Epithelial cell of proximal tubule (primary cell): ENCODE measurements at places on chromosomes 7 and 10. TPM values are rescaled to one million over a fixed set of nuclear protein-coding genes. Genes with fewer than 3 reads are reported as not detected.

The CTTNBP2 gene
- total RNA-seq = 1.8 and 2.0 TPM in 2 replicates

DNA sequence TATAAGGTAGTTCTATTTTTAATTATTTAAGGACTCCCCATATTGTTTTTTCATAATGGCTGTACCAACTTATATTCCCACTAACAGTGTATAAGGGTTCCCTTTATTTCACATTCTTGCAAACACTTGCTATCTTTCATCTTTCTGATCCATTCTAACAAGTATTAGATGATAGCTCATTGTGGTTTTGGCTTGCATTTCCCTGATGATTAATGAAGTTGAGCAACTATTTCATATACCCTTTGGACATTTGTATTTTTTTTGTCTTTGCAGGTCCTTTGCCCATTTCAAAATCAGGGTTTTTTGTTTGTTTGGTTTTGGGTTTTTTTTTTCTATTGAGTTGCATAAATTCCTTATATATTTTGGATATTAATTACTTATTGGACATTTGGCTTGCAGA is 107.2 kb downstream of the EPC1 start:
- DNase-seq = no peak

- DNase-seq = no peak
Measured at GRCh38 chr7:23230641-23231101, 15.9 kb upstream of the GPNMB start.

- DNase-seq = no peak
Measured at GRCh38 chr10:77097625-77098024, 540.0 kb downstream of the KCNMA1 start.

The DNAH11 gene
- total RNA-seq = 0.07 and 2.8 TPM in 2 replicates

GRCh38 chr7:144006029-144006691 is 6.0 kb downstream of the OR6B1 start:
- DNase-seq = no peak

DNA sequence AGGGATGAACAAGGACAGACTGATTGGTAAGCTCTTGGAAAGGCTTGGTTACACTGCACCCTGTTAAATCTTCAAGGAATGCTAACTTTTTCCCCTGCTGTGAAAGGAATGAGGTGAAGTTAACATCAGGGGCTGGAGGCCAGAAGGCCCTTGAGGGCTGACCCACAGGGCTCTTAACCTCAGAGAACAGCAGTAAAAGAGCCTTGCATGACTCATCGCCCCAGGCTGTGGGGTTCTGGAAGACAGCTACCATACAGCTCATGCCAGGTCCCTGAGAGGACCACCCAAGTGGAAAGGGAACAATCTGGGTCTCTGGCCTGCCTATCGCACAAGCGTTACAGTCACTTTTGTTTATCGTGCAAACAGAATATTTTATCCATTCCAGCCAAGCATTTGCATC is 54.4 kb downstream of the CYP2C9 start:
- no peak for DNase-seq

DNA sequence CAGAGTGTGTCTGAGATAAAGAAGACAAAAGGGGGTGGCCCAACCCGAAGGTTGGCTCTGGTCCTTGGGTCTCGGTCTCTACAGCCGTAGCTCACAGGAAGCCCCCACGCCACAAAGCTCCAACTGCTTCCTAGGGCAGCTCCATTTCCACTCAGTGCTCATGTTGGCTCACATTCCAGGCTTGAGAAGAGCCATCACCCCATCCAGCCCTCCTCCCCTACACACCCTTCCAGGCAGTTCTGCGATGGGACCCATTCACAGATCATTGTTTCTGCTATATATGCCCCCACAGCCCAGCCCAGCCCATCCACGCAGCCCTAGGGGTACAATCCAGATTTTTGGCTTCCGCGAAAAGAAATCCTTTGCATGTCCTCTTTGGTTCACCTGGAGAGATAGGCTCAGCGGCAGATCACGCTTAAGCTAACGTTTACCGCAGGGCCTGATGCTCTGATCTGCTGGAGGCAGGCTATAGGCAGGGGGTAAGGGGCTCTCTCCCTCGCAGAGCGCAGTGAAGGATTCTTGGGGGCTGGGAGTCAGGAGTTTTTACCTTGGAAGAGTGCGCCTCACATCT is 6.2 kb upstream of the HOXA11 start:
- no peak for DNase-seq

DNA sequence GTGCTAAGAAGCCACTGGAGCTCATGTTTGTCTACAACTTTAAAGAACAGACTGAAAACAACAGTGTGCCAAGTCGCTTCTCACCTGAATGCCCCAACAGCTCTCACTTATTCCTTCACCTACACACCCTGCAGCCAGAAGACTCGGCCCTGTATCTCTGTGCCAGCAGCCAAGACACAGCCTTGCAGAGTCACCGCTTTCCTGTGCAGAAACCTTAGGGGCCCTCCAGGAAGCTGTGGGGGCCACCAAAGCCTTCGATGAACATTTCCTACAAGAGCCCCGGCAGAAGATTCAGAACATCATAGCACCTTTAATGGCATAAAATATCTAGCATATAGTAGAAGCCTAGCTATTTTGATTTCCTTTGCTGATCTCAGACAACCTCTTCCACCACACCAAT is 88.0 kb upstream of the PRSS58 start:
- no peak for DNase-seq
